ENCODE measurements at places on chromosomes 6 and 20.

DNA sequence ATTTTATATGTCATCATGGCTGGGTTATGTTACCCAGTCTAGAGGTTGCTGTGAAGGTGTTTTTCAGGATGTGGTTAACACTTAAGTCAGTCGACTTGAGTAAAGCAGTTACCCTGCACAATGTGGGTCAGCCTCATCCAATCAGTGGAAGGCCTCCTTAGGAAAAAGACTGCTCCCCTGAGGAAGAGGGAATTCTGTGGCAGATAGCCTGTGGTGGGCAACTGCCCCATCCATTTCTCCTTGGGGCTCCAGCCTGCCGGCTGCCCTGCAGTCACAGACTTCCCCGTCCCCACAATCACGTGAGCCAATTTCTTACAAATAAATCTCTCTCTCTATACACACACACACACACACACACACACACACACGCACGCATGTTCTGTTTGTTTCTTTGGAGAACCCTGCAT is 34.5 kb upstream of the MPC1 start:
- no peak for DNase-seq

DNA sequence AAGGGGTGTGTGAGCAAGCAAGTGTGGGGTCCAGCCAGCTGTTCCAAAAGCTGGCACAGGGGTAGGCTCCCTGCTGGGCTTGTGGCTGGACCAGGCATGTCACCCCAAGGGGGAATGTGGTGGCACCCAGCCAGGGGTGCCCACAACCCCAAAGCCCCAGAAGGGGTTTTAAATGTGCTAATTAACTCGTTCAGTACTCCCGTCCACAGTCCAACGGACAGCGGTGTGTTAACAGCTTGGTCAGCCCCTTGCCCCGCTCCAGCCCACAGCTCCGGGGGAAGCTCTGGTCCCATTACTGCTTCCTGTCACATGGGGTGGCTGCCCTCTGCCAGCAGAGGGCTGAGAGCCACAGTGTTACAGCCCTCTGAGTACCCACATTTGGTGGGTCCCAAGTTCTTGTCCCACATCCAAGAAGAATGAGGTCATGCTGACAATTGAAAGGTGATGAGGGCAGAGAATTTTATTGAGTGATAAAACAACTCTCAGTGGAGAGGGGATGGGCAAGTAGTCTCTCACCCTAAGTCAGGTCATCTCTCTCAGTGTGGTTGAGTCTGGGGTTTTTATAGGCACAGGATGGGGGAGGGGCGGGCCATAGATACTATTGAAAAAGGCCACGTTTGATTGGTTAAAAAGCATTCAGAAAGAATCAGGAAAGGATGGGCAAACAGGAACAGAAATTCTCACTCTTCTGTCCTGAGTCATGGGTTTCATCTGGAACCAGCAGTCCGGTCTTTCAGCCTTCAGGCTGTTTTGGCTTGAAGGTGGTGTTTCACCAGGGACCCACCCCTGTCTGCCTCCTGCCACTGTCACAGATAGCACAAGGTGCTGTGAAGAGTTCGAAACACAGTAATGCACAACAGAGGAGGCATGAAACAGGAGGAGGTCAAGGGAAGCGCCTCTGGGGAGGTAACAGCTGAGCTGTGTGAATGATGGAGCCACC is 238.5 kb downstream of the NFATC2 start:
- DNase-seq, result no peak

GRCh38 chr6:4687989-4688947 is 87.9 kb upstream of the CDYL start:
- DNase-seq, result peak; percentile 71

DNA sequence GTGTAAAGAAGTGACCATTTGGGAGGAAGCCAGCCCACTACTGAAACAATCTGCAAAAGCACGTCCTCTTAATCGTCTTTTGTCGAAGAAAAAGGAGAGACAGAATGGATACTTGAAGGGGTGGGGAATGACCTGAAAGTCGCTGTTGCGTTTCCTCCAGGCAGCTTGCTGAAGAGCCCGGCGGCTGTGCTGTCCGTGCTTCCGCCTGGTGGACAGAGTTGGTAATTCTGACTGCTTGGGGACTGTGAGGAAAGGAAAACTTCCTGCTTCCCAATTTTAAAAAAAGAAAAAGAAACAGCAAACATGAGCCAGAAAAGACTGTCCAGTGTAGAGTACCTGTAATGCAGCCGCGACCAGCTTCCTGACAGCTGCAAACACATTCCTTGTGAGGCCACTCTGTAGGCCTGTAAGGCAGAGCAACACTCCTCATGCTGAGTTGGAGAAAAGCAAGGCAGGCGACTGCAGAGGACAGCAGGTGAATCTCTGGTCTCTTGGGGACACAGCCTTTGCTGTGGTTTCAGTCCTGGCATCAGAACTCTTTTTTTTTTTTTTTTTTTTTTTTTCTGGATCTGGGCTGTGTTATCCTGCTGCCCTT is 251.1 kb upstream of the TBX18 start:
- peak; percentile 20 for DNase-seq

DNA sequence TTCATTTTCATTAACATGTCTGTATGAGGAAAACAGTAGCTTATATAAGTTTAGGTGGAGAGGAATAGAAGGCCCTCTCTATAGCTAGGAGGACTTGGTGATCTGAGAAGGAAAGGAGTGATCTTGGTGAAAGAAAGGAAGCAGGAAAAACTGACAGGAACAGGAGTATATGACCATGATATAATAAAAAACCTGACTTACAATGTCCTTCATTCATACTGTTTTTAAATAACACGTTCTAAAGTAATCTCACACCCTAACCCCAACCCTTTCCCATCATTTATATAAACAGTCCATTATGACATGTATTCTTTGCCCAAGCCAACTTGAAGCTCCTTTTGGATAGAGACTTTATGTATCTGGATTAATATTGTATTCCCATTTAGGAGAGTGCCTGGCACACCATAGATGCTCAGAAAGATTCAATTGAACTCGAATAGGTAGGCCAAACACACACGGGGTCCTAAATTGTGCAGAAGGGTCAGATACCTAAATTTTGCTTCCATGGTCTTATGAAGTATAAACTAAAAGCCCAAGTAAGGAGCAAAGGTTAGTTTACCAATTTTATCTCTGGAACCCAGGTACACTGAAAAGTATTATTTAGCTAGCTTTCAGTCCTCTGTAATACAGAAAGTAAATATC is 75.9 kb downstream of the OR2B2 start:
- DNase-seq, result no peak

- no peak for DNase-seq
Measured at GRCh38 chr6:38110481-38110971, 291.0 kb downstream of the ZFAND3 start.

DNA sequence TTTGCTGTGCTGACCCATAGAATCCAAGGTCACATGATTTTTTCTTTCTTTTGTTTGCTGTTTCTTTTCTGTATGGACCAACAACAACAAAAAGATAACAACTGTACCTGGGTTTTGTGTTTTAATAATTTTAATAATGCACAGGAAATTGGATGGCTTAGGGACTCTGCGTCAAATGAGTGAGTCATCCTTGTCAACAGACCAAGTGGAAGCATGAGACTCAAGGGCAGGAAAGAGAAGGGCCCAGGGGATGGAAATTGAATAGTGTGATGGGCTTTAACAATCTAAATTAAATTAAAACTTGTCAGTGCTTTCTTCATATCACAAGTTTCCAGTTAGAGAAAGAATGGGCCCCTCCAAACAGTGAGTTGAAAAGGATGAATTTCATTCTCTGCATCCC is 413.0 kb downstream of the PREX1 start:
- DNase-seq, result no peak

DNA sequence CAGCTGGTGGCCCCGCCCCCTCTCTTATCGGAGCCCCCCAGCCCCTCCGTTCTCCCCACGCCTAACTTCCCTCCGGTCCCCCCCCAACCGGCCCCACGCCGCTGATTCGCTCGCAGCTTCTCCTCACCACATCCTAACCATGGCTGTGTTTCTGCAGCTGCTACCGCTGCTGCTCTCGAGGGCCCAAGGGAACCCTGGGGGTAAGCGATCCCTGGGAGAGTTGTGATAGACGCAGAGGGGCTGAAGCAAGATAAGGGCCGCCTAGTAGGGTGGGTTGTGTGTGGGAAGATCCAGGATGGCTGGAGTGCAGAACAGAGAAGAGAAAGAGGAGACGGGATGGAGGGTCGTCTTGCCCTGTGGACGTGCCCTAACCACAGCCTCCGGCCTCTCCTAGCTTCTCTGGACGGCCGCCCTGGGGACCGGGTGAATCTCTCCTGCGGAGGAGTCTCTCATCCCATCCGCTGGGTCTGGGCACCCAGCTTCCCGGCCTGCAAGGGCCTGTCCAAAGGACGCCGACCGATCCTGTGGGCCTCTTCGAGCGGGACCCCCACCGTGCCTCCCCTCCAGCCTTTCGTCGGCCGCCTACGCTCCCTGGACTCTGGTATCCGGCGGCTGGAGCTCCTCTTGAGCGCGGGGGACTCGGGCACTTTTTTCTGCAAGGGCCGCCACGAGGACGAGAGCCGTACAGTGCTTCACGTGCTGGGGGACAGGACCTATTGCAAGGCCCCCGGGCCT is at the start of gene MPIG6B:
MPIG6B (plus strand) TSS at position 129 of the 735 bp plus-strand sequence; CDS start at position 140, 11 bp downstream.
- no peak for DNase-seq

GRCh38 chr6:2782825-2783187 is 17.6 kb downstream of the WRNIP1 start:
- no peak for DNase-seq
